Right forelimb (tissue), 1 donor: ENCODE measurements at places on chromosomes 16 and 17.

- no peak for DNase-seq
Observed at GRCh38 chr16:86261379-86261778, 248.9 kb upstream of the FOXF1 start.

GRCh38 chr17:5131146-5131715 is 15.4 kb downstream of the USP6 start:
- no peak for DNase-seq

GRCh38 chr16:67312719-67313118 is 13.8 kb downstream of the KCTD19 start:
- DNase-seq = no peak

DNA sequence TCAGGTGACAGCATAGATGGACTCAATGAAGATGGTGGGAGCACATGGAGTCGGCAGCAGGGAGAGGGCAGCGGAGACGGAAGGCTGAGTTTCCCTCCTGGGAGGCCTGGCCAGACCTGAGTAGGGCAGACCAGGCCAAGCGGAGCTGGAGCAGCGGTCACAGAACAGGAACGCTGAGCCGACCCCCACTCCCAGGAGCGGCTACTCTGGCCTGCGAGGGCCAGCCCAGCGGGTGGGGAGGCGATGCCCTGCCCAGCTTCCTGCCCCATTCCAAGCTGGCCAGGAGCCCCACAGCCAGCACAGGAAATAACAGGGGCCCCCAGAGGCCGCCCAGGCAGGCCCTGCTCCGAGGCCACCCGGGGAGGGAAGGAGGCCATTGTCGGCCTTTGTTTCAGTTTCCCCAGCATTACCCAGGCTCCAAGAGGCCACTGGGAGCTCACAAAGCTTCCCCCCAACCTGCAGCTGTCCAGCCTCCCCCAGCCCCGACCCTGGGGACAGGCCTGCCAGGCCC is 79.8 kb downstream of the ZNF423 start:
- DNase-seq = peak; percentile 62

- DNase-seq = no peak
Observed at GRCh38 chr17:70426752-70427151, 257.4 kb downstream of the KCNJ2 start.

DNA sequence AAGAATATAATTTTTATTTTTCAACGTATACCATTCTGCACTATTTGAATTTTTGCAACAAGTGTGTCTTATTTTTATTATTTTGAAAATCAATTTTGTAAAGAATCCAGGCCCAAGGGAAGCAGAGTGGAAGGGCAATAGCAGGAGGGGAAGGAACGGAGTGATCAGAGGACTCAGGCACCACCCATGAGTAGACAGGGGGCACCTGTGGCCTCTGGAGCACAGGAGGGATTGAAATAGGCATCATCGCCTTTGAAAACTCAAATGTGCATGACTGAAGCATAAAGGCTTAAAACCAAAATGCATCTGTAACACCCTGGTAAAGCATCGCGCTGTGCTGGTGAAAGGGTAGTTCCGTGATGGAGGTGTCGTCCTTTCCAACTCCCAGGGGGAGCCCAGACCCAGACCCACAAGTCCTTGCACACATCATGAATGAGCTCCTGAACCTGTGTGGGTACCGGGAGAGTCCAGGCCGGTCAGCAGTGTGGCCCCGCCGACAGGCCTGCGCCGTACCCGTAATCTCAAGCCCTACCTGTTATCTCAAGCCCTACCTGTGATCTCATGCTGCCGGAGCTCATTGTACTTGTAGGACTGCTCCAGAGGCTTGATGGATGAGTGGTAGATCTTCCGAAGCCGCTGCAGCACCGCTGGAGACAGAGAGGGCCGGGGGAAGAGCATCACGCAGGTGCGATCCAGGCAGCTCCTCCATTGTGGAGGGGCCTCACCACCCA is 39.1 kb downstream of the SRL start:
- no peak for DNase-seq

GRCh38 chr16:66083171-66083570 is 283.3 kb upstream of the CDH5 start:
- no peak for DNase-seq

GRCh38 chr17:2898255-2898926 is 102.2 kb downstream of the RAP1GAP2 start:
- no peak for DNase-seq

DNA sequence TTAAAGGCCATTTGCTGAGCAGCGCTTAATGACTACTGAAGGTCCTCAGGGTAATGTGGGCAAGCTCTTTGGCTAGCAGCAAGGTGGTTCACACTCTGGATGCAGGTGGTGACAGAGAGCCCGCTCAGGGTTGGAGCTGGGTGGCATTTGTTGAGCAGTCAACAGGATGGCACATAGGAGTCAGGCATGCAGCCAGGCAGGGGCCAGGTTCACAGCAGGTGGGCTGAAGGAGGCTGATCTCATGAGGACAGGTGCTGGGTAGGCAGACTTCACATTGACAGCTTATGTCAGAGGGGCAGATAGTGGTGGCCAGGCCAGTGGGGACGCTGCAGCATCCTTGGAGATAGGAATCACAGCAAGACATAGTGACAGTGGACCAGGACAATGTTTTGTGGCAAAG is 4.5 kb downstream of the KRTAP3-1 start:
- no peak for DNase-seq
